ENCODE measurements at places on chromosomes 1 and 21. TPM values are rescaled to one million over a fixed set of nuclear protein-coding genes. Genes with fewer than 3 reads are reported as not detected.

The ARHGEF16 gene
- 0.30 TPM for total RNA-seq

DNA sequence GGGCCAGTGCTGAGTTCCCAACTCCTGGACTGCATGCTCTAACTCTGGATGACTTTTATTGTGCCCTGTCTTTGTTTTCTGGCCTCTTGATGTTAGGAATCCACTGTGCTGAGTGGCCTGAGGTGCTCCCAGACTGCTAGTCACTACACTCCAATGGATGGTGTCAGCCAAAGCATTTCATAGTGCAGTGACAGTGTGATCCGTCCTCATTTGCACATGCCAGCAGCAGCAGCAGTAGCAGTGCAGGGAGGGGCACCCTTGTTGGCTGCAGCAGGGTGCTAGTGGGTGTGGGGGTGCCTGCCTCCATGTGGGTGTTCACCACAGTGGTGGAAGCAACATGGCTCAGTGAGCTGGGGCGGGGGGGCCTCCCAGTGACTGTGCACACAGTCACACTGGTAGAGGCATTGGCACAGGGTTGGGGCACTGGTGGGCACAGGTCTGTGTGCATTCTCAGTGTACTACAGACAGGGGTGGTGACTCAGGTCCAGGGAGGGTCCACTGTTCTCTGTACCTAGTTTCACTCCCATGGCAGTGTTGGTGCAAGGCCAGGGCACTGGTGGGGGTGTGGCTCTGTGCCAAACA, 214.0 kb downstream of the ZC3H11B start:
- DNase-seq = peak; percentile 37

GRCh38 chr1:181021811-181022434, 747 bp downstream of the STX6 start:
- DNase-seq = peak; percentile 72

GRCh38 chr1:166889776-166890175, 13.7 kb upstream of the TADA1 start:
- DNase-seq = no peak

GRCh38 chr21:41277196-41277595, 39.4 kb upstream of the FAM3B start:
- DNase-seq = no peak
